ENCODE measurements at places on chromosomes 6 and 20.

DNA sequence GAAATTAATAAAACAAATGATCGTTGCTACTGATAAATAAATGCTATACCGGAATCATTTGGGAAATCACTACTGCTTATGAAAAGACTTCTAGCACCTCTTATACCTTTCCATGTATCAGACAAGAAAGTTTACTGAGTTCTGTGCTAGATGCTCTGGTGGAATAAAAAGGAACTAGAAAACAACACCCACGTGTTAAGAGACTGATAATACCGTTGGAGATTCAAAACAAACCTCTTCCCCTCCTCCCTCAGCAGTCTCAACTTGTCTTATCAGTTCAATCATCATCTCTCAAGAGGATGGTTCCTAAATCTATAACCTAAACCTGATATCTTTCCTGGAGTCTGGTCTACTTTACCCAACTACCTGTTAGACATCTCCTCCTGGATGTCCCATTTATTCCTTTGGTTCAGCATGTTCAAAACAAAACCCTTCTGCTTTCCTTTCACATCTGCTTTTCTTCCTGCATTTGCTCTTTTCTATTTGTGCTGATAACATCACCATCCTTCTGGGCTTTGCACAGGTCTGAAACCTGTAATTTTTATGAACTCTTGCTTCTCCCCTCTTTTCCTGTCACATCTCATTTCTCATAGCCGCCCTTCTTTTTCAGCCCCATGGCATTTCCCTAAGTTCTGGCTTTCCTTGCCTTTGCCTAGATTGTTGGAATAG is 122.2 kb downstream of the COL19A1 start:
- no peak for DNase-seq

- no peak for DNase-seq
Measured at GRCh38 chr6:150276937-150277742, 91.7 kb upstream of the IYD start.

- DNase-seq = no peak
Measured at GRCh38 chr6:1047981-1048541, 263.8 kb upstream of the FOXQ1 start.

GRCh38 chr6:146422789-146423375 is 120.8 kb upstream of the RAB32 start:
- no peak for DNase-seq

DNA sequence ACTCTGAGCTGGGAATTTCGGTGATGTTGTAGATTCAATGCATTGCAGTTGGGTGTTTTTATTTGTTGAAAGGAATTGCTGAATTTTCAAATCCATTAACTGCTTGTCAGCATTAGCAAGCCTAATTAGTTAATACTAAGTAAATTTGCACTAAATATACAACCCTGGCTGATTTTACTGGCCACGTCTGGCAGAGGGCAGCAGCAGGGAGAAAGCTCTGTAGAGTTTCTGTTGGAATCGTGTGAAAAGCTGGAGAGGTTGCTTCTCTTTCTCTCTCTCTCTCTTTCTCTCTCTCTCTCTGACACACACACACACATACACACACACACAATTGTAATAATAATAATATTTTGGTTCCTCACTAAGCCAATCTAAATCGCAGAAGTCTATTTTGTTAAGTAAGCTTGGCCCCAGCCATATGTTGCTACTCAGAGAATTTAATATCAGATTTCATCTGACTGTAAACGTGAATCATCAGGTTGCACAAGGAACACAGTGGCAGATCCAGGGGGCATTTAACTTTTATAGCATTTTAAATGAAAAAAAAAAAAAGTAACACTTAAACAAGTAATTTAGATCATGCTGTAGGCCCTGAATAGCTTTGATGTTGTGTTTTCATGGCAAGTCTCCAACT is 289.5 kb downstream of the ESR1 start:
- DNase-seq = no peak

DNA sequence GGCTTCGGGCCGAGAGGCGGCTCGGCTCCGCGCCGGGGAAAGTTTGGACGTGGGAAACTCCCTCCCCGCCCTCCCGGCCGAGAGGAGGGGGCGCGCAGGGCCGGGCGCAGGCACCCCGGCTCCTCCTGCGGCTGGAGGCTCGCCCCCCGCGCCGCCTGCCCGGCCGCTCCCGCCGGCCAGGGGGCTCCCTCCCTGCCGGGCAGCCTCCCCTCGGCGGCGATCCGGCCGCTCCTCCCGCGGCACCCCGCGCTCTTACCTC is 370 bp downstream of the CDH22 start:
- DNase-seq = no peak

GRCh38 chr20:45440891-45441685 is 25.1 kb downstream of the PIGT start:
- DNase-seq = no peak

DNA sequence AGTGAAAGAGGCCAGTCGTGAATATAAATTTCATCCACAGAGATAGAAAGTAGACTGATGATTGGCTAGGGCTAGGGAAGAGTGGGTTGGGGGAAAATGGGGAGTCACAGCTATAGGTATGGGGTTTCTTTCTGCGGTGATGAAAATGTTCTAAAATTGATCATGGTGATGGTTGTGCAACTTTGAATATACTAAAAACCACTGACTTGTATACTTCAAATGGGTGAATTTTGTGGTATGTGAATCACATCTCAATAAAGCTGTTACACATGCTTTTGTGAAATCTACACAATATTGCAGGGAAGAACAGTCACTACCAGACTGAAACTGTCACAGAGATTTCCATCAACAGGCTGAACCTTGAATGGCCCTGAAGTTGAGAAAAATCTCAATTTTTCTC is 61.5 kb downstream of the LYRM4 start:
- no peak for DNase-seq

DNA sequence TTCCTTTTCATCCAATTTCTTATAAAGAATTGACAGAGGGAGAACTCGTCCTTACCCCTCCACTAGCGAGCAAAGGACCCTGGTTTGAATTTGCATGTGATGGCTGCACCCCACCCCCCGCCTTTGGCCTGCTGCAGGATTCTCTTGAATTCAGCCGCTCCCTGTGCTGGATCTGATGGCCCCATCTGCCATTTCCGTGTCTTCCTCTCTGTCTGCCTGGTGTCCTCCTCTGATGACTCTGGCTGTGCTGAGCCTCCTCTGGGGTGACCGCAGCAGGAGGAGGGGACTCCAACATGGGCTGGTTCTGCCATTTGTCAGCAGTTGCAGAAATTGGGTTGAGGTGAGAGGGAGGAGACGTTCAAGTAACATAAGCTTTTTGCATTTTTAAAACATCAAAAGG is 188.8 kb downstream of the DLL1 start:
- DNase-seq = no peak

- peak; percentile 34 for DNase-seq
Measured at GRCh38 chr20:11912013-11912658, 5.6 kb upstream of the BTBD3 start.

GRCh38 chr20:23623666-23624323 is 14.0 kb downstream of the CST3 start:
- DNase-seq = no peak

- DNase-seq = no peak
Measured at GRCh38 chr6:51901766-51902764, 185.3 kb downstream of the PKHD1 start.

GRCh38 chr20:45323731-45324130 is 15.6 kb upstream of the MATN4 start:
- DNase-seq = no peak

DNA sequence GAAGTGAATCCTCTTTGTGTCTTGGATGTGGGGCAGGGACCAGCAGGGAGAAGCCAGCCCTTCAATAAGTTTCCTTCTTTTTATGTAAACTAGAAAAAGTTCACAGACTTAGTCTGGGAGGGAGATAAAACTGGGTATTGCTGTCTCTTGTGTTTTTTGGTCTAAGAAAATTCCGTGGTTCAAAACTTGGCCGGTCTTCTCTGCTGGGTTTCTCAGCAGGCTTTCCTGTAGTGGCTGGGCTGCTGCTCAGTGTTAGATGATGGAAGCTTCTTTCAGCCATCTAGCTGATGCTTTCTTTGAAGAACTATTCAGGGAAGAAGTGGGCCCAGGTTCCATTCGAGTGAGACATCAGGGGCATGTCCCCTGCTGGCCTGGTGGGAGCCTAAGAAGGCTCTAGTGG is 70.7 kb upstream of the SCP2D1 start:
- DNase-seq = no peak

GRCh38 chr6:105986998-105987397 is 99.1 kb upstream of the PRDM1 start:
- no peak for DNase-seq

GRCh38 chr6:111985202-111985731 is 68.6 kb upstream of the CCN6 start:
- DNase-seq = peak; percentile 51

DNA sequence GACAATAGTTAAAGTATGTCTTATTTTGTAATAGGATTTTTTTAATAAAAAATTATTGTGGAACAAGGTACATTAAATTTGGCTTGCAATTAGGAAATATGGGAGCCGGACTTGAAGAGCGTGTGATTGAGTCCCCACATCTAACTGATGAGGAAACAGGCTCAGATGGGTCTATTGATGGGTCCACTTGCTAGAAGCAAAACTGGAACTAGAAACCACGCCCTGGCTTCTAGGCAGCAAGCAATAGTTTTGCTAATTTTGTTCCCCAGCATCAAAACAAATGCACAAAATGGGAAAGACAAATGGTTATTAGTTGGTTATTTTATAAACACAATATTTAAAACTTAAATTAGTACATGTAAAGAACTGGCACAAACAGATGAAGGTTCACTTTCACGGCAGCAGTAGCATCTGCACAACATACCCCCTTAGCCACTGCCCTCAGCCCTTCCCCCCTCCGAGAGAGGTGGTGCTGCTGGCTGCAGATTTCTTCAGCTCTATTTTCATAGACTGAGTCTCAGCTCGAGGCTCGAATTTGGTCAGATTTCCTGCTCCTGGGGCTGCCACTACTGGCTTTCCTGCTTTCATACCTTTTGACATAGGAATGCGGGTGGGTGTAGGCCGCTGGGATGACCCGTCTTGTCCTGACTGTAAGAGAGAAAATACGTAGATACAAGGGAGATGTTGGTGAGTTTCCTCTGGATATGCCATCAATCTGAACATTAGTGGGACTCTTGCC is 23.8 kb upstream of the TMEM30A start:
- DNase-seq = no peak

DNA sequence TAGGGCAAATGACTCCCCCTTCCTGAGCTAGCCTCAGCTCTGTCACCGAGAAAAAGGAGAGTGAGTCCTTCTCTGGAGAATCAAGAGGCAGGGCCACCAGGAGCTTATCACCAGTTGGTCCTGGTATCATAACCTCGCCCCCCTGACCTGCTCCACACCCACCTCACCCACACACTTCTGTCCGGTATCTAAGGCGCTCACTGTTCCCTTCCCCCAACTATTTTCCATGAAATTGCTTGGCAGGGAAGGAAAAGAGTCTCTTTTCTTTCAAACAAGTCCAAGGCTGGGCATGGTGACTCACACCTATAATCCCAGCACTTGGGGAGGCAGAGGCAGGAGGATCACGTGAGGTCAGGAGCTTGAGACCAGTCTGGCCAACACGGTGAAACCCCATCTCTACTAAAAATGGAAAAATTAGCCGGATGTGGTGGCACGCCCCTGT is 77.6 kb downstream of the ZMYND8 start:
- no peak for DNase-seq

GRCh38 chr20:21027569-21027968 is 78.6 kb downstream of the LINC00237 start:
- peak; percentile 16 for DNase-seq

DNA sequence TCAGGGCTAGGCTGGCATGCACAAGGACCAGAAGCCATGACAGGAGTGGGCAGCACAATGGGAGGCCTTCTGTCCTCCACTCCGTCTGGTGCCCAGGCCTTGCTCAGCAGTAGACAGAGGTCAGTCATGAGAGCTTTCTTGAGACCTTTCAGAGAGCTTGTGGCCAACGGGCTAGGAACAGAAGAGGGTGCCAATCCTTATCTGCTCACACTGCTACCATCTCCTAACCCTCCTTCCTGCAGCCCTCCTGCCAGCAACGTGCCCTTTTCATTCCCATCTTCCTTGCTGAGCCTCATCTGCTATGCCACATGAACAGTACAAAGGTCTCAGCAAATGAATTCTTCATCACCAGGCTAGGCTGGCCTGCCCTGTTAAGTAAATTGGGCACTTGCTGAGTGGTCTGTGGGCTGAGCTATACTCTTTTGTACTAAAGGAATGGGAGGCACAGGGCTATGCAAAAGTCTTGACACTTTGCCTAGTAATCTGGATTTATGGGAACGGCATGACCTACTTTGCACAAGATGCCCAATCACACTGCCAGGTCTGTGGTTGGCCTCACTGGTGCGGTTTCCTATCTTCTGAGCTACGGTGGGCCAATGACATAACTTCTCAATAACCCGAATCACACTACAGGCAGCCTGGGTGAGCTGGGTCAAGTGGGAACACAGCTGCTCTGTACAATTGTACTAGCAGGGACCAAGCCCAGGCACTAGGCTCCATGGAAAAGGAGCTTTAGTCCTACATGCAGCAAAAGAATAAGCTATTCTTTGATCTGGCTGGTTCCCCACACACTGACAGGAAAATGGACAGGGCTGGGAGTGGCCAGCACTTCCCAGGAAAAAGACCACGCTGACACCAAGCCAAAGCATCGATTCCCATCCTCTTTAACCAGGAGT is 47.8 kb downstream of the ELOVL5 start:
- peak; percentile 89 for DNase-seq

DNA sequence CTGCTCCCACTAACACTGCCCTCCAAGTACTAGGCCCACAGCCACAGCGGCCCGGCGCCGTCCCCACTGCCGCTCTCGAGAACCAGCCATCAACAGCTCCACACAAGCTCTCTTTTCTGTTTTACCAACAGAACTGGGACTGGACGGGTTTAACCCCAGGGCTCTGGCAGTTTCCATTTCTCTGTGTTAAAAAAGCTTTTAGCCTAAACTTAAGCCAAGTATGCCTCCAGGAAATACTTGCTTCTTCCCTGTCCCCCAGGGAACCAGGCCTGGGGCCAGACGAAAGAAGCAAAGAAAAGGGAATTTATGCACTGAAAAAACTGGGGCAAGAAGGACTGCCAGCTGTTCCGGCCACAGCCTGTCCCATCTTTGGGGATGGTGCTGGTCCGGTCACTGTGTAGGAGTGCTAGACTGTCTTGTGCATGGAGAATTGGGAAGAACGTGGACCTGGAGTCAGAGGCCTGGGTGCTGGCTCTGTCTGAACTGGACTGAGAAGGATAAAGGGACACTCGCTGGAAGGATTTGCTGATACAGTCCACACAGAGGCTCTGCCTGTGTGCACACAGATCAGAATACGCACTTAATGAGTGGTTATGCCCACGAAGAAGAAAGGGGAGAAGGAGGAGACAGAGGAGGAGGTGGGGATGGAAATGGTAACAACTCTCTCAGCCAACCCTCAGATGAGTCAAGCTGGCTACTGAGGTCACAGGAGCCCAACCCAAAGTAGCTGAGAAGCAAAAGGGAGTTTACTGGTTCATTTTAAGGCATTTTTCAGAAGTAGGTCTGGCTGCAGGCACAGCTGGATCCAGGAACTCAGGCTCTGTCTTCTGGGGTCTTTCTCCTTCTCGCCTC is 254.4 kb upstream of the PMEPA1 start:
- no peak for DNase-seq

DNA sequence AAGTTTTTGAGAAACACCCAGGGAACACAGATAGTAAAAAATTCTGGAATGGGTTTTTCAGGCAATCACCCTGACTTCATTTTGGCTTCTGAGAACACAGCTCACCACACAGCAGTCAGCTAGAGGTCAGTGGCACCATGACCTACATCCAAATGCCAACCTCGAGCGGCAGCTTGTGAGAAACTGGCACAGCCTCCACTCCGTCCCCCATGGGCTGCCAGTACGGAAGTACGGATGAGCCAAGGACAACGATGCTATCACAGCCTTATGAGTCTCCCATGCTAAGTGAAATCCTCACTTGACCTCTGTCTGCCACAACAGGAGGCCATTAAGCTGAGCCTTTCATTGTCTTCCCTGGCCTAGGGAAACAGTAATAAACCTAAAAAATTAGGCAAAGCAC is 32.0 kb downstream of the KIF16B start:
- no peak for DNase-seq
